ENCODE measurements at places on chromosomes 4 and X. TPM values are rescaled to one million over a fixed set of nuclear protein-coding genes. Genes with fewer than 3 reads are reported as not detected.

- no peak overlapping the region for H3K27ac ChIP-seq
- H3K4me1 ChIP-seq, result no peaks in the 10 kb centered on the region
- no peak overlapping the region for H3K4me3 ChIP-seq
- no peaks in the 10 kb centered on the region for H3K27me3 ChIP-seq
- H3K36me3 ChIP-seq, result no peaks in the 10 kb centered on the region
- DNase-seq, result no peak
These were observed 25.0 kb downstream of the NKX1-1 start for GRCh38 chr4:1381181-1381621.

Gene MSX1
- 11.9 TPM for total RNA-seq

Gene BCAP31
- 249 TPM for total RNA-seq

Gene SSX3
- total RNA-seq, result not detected

- H3K4me3 ChIP-seq, result no peak overlapping the region
- no peaks in the 10 kb centered on the region for H3K27me3 ChIP-seq
- H3K4me1 ChIP-seq, result no peaks in the 10 kb centered on the region
- H3K27ac ChIP-seq, result no peak overlapping the region
- H3K36me3 ChIP-seq, result no peaks in the 10 kb centered on the region
These were observed 47.1 kb upstream of the TSPAN7 start for GRCh38 chrX:38514016-38514854.

- DNase-seq, result no peak
- no peaks in the 10 kb centered on the region for H3K27me3 ChIP-seq
- no peaks in the 10 kb centered on the region for H3K36me3 ChIP-seq
- H3K4me3 ChIP-seq, result no peak overlapping the region
These were observed 116.0 kb upstream of the PUDP start for GRCh38 chrX:7263961-7264360.
